ENCODE measurements at places on chromosomes 7 and 10.

- no peak for DNase-seq
Measured at GRCh38 chr10:48695636-48696534, 11.2 kb downstream of the WDFY4 start.

- DNase-seq = no peak
Measured at GRCh38 chr7:119606297-119606696, 666.7 kb upstream of the KCND2 start.

DNA sequence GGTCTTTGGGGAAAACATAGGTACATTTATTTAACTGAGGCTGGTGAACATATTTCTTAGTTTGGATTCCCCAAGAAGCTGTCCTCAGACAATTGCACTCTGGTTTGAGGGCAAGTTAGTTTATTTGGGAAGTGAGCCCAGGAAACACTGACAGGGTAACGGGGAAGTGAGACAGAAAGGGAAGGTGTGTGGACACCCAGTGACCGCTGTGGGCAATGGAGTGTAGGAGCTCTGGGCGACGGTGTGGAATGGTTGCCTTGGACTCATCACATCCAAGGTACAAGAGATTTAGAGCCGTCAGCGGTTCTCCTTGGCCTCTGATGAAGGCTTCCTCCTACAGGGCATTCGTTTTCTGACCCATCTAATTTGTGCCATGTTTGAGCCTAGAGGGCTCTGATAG lies 7.1 kb downstream of the MRC1 start:
- DNase-seq = no peak

- peak; percentile 34 for DNase-seq
Measured at GRCh38 chr10:4635388-4635787, 190.6 kb upstream of the AKR1E2 start.

Measured in fibroblast of mammary gland (primary cell).